Renal pelvis (tissue), 12 donors: ENCODE measurements at places on chromosomes 1 and 21. TPM values are rescaled to one million over a fixed set of nuclear protein-coding genes. Genes with fewer than 3 reads are reported as not detected.
A peak's percentile ranks its signal among the peaks of the same experiment; 100 is the strongest.

- no peak for DNase-seq
Observed at GRCh38 chr1:173414539-173415226, 62.5 kb upstream of the PRDX6 start.

DNA sequence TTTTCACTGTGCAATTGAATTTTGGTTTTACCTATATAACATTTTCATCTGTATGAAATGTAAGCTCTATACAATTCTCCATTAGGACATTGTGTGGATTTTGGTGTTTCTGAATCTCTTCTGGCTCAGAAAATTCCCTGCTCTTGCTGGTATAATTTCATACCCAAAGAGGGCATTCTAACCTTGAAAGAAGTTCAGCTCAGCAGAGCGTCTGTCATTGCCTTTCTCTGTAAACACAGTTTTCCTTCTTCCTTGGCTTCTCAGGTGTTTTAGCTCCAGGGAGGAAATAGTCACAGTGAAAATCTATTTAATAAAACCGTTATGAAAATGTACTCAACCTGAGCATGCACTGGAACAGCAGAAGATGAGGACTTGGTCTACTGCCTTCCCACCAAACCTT is 16.0 kb downstream of the DISC1 start:
- no peak for DNase-seq

- DNase-seq: peak; percentile 81
Observed at GRCh38 chr1:231240883-231241735, at the start of gene GNPAT. Gene GNPAT, plus strand, starts transcription at chr1:231241212. Its CDS starts 167 bp downstream, at chr1:231241379.

Gene RNU1-1
- not detected for polyA plus RNA-seq

DNA sequence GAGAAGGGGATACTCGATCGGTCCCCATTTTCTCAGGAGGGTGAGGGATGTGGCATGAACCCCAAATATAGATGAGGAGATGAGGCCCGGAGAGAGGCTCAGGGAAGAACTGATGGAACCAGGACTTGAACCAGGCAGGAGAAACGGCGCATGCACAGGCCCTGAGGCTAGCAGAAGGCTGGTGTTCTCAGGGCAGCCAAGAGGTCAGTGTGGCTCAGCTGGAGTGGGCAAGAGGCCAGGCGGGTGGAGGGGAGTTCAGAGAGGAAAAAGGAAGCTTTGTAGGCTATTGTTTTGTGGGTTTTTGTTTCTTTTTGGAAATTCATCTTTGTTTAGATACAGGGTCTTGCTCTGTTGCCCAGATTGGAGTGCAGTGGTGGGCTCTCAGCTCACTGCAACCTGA is 122.0 kb downstream of the LACTBL1 start:
- DNase-seq: no peak
